ENCODE measurements at places on chromosomes 4 and X.

DNA sequence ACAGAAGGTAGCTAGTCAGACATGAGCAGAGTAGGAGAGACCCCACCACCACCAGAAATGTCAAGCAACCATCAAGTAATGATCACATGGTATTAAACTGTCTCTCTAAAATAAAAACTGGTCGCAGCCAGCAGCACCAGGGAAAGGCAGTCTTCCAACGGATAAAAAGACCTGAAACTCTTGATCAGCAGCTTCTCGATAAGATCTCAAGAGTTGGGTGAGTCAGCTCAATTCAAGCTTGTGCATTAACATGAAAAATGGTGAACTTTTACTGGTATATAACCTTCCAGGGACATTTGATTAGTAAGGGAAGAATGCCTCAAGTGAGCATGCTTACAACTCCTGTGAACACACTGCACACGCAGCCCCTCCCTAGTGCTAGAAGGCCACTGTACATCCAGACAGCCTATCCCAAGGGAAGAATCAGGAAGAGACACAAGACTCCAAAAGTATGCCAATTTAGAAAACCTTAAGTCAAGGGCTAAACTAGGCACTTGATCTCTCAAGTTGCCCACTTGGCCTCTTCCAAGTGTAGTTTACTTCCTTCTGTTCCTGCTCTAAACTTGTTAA, 270.0 kb upstream of the GNPDA2 start:
- no peak for DNase-seq

DNA sequence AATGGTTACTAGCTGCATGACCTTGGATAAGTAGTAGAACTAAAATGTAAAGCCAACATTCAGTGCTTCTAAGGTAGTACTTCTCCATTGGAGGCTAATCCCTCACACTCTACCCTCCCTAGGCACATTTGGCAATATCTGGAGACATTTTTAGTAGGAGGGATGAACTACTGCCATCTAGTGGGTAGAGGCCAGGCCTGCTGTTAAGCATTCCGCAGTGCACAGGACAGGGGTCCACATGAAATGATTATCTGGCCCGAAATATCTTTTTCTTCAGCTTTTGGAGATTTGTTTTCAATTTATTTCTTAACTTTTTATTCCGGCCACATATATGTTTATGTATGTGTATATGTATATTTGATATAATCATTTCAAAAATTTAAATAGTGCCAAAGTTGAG, 36.0 kb upstream of the SPANXC start:
- DNase-seq, result no peak

GRCh38 chrX:30085571-30085970, 129.8 kb upstream of the MAGEB2 start:
- DNase-seq, result no peak

- DNase-seq, result no peak
Measured at GRCh38 chr4:25585901-25586523, 69.6 kb upstream of the SLC34A2 start.

GRCh38 chr4:55729351-55730279, 90.0 kb upstream of the EXOC1L start:
- DNase-seq, result no peak

GRCh38 chr4:106809076-106809475, 227.0 kb downstream of the DKK2 start:
- DNase-seq, result no peak

DNA sequence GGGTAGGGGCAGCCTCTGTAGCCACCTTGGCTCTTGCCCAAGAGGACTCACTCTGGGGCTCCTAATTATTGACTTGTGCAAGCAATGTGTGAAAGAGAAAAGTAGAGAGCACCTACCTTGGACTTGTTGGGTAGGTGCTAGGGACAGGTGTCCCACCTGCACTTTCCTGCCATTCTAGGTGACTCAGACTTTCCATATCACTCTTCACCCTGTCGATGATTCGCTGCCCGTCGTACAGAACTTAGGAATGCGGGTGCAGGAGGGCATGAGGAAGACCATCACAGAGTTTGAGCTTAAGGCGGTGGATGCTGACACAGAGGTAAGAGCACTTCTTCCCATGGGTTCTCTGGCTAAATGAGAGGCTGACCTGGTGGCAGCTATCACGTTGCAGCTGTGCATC, 87.3 kb upstream of the ANXA3 start:
- DNase-seq, result no peak

- DNase-seq, result peak; percentile 15
Measured at GRCh38 chrX:53882331-53882730, 161.9 kb downstream of the PHF8 start.

- no peak for DNase-seq
Measured at GRCh38 chrX:44462850-44463249, 79.8 kb downstream of the FUNDC1 start.

DNA sequence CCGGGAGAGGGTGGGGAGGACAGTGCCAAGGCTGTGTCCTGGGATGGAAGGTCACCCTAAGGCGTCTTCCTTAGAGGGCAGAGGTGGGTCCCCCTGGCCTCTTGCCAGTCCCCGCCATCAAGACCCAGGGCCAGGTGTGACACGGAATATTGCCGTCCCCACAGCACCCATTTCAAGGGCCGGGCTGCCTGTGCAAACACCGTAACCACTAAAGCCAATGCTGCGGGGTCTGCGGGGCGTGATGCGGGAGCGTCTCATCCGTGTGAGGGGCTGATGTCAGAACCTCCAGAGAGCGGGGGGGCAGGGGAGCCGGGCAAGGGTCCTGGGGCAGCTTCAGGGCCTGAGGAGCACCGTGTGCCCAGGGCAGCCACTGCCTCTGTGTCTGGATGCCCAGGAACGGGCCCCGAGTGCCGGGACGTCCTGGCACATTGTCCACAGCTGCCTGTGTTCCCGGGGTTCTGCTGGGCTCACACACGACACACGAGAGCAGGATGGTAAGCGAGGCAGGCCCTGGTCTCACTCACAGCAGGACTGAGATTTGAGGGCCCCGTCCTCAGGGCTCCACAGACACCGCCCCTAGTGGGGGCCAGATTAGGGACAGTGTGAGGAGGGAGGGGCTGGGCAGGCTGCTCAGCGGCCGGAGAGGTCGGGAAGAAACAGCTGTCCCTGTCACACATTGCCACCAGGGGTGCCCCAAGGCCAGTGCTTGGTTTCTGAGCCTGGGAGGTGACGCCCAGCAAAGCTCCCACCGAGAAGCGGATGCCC, 29.2 kb downstream of the NKX1-1 start:
- no peak for DNase-seq

- no peak for DNase-seq
Measured at GRCh38 chrX:111507933-111508332, 3.5 kb upstream of the SERTM2 start.

DNA sequence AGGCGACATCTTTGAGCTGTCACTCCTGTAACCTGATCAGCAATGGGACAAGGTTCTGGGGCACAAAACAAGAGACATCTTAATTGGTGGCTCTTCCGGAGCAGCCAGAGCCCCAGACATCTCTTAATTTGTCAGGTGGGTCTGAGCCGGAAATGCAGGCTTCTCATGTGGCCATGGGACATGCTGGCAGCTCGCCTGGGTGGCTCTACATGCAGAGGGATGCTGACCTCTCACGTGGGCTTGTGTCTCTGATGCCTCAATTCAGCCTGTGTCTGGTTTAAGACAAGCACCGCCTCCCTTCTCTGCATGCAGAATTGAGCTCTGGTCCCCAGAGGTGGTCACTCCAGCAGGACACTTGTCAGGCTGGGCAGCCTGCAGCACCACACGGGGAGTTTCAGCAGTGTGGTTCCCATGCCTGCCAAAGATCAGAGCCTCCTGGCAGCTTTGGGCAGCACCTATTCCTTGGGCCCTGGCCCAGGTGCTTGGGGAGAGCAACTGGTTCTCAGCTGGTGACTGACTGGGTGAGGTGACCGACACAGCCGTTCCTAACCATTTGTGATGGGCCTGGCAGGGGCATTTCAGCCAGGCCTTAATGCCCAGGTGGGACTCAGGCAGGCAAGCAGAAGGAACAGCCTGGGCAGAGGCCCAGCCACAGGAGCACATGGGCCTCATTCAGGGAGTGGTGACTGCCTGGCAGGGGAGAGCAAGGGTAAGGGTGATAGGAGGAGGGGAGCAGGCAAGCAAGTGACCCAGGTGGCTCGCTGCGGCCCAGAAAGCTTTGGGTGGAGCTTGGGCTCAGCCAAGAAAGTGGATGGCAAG, 53.4 kb downstream of the HMX1 start:
- DNase-seq, result no peak

- DNase-seq, result no peak
Measured at GRCh38 chrX:149003863-149004660, 501.0 kb downstream of the IDS start.

GRCh38 chr4:139728146-139728545, 62.5 kb downstream of the MGST2 start:
- DNase-seq, result no peak

GRCh38 chr4:178612733-178613132, 1170.5 kb upstream of the AGA start:
- DNase-seq, result no peak

DNA sequence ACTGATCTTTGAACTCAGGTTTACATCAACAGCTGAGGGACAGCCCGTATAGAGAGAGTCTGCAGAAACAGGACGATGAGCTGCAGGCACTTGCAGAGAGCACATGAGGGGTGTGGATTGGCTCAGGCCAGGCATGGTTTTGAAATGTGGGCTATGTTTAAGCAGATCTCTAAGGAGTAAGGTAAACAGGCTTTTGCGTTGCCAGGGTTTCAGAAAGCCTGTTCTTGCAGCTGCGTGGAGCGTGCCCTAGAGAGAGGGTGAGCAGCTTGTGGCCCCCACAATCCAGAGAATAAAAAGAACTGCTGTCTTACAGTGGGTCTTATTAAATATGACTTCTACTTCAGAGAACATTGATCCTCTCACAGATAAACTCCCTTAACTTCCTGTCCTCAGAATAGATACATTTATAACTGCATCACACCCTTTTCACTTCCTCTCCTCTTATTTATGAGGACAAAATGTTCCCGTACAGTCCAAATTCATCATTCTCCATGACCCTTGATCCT, 64.1 kb downstream of the TMA16 start:
- no peak for DNase-seq

GRCh38 chr4:110795971-110796370, 173.1 kb upstream of the PITX2 start:
- DNase-seq, result no peak

GRCh38 chrX:135931644-135932487, 38.4 kb downstream of the SAGE1 start:
- DNase-seq, result no peak

- no peak for DNase-seq
Measured at GRCh38 chrX:15576019-15576418, 24.7 kb downstream of the ACE2 start.

DNA sequence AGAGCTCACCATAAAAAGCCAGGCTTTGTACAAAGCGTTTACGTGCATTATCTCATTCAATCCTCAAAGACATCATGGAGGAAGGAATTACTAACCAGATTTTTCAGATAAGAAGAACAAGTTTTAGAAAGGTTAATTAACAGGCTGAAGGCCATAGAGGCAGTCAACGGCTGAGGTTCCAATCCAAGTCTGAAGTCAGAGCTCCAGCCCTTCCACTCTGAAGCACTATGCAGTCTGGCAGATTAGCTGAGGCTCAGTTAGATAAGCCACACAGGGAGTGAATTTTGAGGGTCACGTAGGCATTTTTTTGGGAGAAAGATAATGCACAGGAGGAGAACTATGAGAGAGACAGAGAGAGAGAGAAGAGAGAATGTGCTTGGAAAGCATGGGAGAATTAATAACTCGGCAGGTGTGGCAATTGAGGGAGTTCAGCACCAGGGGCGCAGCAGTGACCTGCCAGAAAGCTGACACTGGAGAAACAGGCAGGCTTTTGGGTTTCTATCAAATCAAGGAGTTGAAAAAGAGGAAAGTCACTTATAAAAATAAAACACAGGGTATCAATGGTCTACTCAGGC, 116.5 kb upstream of the NAP1L5 start:
- DNase-seq, result no peak

- DNase-seq, result no peak
Measured at GRCh38 chrX:44744799-44745198, 99.0 kb upstream of the DUSP21 start.

DNA sequence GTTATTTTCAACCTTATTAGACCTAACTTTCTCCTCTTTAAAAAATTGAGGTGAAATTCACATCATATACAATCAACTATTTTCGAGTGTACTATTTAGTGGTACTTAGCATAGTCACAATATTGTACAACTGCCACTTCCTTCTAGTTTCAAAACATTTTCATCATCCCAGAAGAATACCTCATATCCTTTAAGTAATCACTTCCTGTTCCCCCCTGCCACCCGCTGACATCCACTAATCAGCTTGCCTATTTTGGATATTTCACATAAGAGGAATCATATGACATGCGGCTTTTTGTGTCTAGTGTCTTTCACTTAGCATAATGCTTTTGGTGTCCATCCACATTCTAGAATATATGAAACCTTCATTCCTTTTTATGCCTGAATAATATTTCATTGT, 10.0 kb upstream of the PPA2 start:
- DNase-seq, result no peak

DNA sequence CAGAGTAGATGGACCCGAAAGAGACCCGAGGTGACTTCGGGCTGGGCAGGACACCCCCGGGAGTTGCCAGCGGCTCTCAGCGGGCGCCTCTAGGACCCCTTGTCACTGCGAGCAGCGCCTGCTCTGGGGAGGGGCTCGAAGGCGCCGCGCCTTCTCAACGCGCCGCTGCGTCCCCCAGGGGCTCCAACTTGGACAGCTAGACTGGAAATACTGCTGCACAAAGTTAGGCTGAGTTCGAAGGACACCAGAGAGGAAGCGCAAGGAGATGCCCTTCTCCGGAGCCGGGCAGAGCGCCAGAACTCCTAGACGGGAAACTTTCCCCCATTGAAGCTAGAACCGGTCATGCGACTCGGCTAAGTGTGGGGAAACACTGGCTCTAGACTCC, 493 bp upstream of the KCNIP4 start:
- DNase-seq, result no peak

DNA sequence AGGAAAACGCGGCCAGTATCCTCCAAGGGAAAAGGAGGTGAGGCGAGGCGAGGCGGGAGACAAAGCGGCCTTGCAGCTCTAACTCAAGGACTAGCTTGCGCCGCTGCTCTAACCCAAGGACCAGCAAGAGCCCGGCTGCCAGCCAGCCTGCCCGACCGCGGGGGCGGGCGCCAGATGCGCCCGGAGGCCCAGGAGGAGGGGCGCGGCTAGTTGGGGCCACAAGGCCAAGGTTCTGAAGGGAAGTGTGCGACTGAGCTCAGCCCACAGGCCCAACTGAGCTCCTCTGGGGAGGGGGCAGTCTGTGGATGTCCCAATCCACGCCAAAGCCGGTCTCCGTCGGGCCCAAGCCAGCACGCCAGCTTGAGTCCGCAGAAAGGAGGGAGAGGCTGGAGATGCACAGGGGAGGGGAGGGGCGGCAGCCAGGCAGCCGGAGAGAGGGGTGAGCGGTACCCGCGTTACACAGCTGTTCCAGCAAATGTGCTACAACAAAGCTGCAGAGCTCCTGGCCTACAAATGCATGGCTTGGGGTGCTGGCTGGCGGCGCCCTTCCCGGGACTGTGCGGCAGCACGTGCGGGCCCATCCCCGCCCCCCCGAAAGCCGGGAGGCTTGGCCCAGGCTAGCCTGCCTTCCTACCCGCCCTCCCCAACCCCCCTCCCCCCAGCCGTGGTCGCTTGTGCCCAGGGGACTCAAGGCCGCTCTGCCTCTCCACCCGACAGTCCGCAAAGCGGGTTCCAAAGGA, 637 bp downstream of the AMER1 start:
- no peak for DNase-seq

- no peak for DNase-seq
Measured at GRCh38 chr4:110216129-110216528, 17.7 kb upstream of the ELOVL6 start.
